ENCODE measurements at places on chromosomes 2 and 18.
A peak's percentile ranks its signal among the peaks of the same experiment; 100 is the strongest.

DNA sequence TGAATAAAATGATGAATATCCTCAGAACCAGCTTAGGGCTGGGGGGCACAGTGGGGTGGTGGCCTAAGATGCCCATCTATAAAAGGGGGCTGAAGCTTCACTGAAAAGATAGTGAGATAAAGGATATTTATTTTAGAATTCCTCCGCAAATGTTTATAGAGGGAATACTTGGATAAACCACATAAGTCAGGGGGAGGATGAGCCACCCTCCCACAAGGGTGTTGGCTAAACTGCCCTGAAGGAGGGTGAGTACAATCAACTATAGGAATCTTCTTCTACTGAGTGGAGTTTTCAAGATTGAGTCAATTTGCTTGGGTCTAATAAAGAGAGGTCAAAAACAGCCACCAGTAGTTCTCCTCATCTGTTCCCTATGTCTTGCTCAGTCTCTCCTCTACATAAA lies 114.5 kb upstream of the TANK start:
- no peak for DNase-seq

- DNase-seq, result no peak
Observed at GRCh38 chr18:48418539-48419276, 9.5 kb upstream of the ZBTB7C start.

GRCh38 chr2:176793792-176794191 lies 418.8 kb upstream of the HNRNPA3 start:
- no peak for DNase-seq

- peak; percentile 52 for DNase-seq
Observed at GRCh38 chr2:44955593-44956392, 14.3 kb downstream of the SIX3 start.

GRCh38 chr2:226661789-226662545 lies 137.7 kb downstream of the IRS1 start:
- DNase-seq, result no peak

GRCh38 chr2:174717916-174718315 lies 46.4 kb downstream of the CHRNA1 start:
- no peak for DNase-seq

DNA sequence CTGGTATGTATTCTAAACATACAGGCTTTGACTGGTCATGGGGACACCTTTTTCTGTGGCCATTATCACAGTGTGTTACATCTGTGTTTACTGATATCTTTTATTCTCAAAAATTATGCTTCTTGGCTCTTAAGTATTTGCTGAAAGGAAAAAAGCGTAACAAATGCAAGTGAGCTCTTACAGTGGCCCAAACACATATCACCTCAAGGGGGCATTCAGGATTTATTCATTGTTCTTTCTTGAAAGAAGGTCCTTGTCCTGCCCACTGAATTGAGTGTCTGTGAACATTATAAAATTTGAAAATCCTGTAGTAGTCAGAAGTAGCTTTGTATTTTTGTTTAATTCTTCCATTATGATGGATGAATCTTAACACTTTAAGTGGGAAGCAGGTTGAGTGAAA lies 454.5 kb downstream of the XIRP2 start:
- no peak for DNase-seq

GRCh38 chr2:207481924-207482323 lies 47.8 kb upstream of the CREB1 start:
- no peak for DNase-seq

DNA sequence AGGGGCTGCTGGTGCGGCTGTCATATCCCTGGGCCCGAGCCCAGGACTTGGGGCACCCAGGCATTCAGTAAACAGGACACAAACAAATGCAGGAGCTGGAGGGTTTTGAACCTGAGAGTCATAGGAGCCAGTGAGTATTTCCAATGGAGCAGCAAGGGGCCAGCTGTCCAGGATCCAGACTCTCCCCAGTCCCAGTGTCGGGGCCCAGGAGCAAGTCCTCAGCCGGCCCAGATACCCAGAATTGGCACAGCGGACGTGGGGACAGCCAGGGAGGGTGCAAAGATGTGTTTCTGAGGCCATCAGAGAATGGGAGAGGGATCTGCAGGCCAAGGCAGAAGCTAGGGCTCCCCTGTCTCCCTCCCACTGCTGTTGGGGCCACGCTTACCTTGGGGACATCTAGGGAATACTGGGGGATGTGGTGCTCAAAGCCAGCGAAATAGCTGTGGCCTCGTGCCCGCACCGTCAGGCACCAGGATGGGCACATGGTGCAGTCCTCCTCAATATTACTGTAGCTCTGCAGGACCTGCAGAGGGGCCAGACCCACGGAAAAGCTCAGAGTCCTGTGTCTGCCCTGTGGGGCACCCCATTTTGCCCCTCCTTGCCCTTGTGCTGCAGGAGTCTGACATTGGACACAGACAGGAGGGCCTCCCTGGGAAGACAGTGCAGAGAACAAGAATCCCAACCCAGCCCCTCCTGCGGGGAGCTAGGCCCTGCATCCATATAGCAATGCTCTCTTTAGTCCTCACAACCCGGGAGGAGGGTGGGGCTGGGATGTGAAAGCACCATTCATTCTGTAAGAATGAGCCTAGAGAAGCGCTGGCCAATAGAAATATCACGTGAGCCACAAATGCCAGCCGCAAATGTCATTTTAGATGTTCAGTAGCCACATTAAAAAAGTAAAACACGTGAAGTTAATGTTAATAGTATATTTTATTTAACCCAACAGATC lies 15.4 kb downstream of the CFAP65 start:
- DNase-seq, result no peak

GRCh38 chr2:190838492-190838910 lies 42.1 kb upstream of the GLS start:
- DNase-seq, result no peak

DNA sequence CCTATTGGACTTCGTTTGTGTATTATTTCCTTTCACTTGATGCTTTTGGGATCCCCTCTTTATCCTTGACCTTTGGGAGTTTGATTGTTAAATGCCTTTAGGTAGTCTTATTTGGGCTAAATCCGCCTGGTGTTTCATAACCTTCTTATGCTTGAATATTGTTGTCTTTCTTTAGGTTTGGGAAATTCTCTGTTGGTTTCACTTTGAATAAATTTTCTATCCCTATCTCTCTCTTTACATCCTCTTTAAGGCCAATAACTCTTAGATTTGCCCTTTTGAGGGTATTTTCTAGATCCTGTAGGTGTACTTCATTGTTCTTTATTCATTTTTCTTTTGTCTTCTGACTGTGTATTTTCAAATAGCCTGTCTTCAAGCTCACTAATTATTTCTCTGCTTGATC lies 354.7 kb downstream of the PARD3B start:
- DNase-seq, result no peak

- no peak for DNase-seq
Observed at GRCh38 chr2:237691029-237691907, 63.9 kb downstream of the LRRFIP1 start.

GRCh38 chr18:68780802-68781635 lies 16.9 kb upstream of the CCDC102B start:
- DNase-seq, result no peak

- no peak for DNase-seq
Observed at GRCh38 chr2:78718024-78718423, 307.5 kb upstream of the REG3G start.

DNA sequence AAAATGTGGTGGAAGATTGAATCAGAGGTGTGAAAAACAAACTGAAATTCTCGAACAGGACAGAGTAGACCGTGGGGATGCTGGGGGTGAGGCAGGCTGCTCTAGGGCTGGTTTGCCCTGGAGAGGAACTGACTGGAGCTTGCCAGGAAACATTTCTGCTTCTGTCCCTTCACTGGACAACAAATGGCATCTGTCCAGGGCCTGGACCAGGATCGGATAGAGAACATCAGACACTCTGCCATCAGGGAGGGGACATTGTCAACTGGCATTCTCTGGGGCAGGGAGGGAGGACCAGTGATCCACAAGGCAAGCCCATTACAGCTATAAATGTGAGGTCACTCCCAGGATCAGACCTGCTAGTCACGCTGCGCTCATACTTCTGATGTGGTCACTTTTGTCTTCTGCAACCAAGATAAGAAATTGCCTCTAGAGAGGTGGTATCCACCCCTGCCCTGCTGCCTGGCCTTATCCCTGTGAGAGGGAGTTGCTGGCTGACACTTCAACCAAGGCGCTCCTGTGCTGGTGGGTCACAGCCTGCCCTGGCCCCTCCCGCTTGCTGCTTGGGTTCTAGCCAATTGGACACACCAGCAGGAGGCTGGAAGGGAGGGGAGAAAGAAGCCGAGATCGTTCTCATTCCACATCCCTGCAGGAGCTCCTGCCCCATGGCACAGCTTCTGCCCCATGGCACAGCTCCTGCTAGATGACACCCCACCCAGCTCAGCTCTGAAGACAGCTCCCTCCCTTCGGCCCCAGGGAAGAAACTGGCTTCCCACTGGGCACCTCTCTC lies 8.7 kb downstream of the NPPC start:
- DNase-seq, result no peak

GRCh38 chr2:9779596-9780264 lies 63.5 kb upstream of the TAF1B start:
- peak; percentile 23 for DNase-seq

DNA sequence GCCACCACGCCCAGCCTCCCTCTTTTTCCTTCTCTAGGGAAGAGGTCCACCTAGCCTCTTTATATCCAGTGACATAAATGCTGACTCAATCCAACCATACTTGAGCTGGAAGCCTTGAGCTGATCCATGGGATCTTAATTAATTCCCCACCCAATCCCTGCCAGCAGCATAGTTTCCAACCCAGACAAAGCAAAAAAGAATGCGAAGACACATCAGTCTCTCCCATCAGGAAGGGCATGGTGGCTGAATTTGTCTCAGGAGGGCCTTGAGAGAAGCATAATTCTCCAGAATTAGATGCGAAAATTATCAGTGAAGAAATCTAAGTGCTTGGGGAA lies 22.5 kb downstream of the CASP10 start:
- no peak for DNase-seq

- no peak for DNase-seq
Observed at GRCh38 chr2:190964170-190964795, 49.7 kb downstream of the STAT1 start.

GRCh38 chr2:179277429-179278196 lies 13.0 kb upstream of the SESTD1 start:
- DNase-seq, result no peak

DNA sequence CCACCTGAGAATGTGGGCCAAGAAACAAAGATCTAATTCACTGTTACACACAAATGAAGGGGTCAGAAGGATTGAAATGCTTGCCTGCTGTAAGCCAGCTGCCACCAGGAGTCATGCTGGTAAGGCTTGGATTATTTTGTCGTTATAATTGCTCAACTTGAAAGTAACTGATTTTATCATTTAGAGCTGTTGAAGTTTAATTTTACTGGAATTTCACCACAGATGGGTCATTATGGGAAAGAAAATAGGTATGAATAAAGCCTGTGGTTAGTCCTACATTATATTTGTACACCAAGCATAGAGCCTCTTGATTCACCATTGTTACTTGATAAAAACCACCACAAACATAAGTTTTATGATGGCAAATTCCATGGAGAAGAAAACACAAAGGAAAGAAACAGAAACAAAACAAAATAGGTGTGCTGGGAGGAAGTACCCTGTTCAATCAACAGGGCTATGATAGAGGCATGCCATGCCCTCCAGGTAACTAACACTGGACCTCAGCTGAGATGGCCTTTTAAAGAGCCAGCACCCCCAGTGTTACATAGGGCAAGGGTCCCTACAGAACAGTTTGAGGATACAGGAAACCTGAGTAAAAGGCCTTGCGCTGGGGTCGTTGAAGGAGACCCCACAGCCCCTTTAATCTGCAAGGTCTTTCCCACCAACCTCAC lies 3.0 kb downstream of the CLEC4F start:
- no peak for DNase-seq

GRCh38 chr2:238855299-238855698 lies 7.4 kb downstream of the TWIST2 start:
- DNase-seq, result no peak

DNA sequence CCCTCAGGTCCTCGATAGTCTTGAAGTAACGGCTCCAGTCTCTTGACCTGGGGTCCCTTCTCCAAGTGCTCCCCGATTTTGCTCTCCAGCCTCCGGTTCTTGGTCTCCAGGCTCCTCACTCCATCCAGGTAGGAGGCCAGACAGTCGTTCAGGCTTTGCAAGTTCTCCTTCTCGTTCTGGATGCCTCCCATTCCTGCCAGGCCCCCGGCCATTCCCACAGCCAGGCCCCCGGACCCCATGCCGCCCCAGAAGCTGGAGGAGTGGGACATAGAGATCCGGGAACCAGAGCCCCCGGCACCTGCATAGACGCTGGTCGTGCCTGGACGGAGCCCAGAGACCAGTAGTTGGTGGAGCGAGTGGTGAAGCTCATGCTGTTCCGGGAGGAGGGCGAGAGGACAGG lies 29.0 kb upstream of the RAB31 start:
- no peak for DNase-seq

DNA sequence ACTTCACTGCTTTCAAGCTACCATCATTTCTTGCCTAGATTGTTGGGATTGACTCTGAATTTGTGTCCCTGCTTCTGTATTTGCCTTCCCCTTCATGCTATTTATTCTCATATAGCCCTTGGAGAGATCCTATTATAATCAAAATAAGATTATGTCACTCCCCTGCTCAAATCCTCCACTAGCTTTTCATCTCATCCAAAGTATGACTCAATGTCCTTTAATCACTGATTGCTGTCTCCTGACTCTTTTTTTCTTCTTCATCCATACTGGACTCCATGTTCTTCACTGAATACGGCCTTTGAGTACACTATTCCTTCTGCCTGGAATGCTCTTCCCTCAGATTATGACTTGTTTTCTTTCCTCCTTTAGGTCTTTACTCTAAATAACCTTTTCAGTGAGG lies 5.0 kb downstream of the RBKS start:
- DNase-seq, result no peak

DNA sequence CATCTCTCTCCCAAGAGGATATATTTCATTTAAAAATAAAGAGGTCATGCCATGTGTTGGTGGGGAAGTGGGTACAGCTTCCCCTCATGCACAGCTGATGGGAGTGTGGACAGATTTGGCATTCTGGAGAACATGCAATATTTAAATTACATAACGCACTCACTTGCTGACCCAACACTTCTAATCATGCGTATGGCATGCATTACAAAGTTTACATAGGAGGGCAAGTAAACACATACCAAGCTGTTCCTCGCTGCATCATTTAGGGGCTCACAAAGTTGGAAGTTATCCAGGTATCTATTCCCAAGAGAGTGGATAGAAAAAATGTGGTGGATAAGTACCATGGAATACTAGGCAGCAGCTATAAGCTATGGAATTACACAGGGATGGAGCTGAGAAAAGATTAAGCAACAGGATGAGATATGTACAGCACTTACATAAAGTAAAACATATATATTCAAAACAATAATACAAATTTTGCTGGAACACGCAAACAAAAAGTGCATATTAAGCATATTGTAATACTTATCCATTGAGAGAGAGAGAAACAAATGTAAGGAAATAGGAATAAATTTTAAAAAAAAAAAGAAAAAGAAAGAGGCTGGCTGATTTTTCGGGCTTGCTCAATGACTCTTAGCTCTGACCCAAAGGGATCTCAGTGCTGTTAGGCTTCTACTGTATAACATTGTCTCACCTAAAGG lies 11.0 kb downstream of the CYP1B1 start:
- no peak for DNase-seq

GRCh38 chr2:160210599-160211138 lies 10.6 kb upstream of the ITGB6 start:
- DNase-seq, result peak; percentile 50

GRCh38 chr2:69639266-69639665 lies 4.3 kb downstream of the AAK1 start:
- no peak for DNase-seq
